ENCODE measurements at places on chromosomes 4 and X. TPM values are rescaled to one million over a fixed set of nuclear protein-coding genes. Genes with fewer than 3 reads are reported as not detected.

GRCh38 chr4:163922302-163922701 lies 427.8 kb downstream of the TMA16 start:
- no peak for DNase-seq

DNA sequence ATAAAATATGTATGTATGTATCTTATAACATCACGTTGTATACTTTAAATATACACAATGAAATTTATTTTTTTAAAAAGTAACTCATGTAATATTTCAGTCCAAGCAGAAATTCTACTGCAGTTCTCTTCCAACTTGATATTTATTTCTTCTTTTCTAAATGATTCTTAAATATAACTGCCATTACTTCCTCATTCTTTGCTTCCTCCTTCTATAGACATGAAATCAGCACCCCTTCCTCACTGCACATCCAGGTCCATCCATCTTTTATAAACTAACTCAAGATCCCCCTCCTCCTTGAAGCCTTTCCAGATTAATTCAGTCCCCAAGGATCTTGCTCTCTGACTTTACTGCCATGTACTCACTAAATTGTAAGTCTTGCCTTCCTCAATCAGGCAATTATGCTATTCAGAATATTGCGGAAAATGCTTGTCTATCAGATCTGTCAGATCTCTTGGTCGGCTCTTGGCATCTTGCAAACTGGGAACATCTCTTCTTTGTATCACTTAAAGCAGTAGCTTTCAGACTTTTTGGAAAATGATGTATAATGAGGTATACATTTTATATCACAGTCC lies 3.7 kb downstream of the GPRIN3 start:
- no peak for DNase-seq

GRCh38 chr4:109996526-109996925 lies 83.8 kb downstream of the EGF start:
- no peak for DNase-seq

The SERPINA7 gene
- total RNA-seq = not detected

The GAR1 gene
- 9.3 TPM for total RNA-seq

GRCh38 chrX:23844502-23845138 lies 61.6 kb downstream of the SAT1 start:
- no peak for DNase-seq

GRCh38 chrX:133645977-133646718 lies 230.9 kb upstream of the GPC4 start:
- no peak for DNase-seq

DNA sequence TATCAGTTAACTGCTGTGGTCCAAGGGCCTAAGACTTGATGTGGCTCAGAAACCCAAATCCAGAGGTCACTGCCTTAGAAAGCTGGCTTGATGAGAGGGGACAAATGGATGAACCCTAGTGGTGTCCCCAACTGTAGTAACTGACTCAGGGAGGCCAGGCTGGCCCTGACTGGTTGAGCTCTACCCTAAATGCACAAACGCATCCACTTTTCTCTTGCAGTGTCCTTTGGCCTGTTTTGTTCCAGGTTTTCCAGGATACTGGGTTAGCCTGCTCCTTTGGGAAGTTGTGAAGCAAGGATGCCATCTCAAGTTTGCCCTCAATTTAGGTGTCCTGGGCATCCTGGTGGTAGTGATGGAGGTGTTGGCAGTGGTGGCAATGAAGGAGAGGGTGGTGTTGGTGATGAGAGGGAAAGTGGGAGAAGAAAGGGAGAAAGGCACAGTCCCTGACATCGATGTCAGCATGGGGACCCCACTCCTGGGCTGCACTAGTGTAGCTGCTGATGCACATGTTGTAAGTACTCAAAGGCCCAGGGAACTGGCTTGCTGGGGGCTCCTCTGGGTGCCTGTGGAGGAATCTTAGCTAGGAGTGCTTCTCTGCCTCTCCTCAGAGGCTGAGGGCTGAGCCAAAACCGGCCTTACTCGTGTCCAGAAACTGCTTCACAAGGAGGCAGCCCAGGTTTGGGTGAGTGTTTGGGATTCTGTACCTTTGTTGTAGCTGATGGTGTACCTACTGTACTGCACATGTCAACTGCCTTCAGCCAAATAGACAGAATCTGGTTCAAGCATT lies 2.9 kb upstream of the HAND2 start:
- DNase-seq = no peak
